ENCODE measurements at places on chromosomes 7 and 10.

DNA sequence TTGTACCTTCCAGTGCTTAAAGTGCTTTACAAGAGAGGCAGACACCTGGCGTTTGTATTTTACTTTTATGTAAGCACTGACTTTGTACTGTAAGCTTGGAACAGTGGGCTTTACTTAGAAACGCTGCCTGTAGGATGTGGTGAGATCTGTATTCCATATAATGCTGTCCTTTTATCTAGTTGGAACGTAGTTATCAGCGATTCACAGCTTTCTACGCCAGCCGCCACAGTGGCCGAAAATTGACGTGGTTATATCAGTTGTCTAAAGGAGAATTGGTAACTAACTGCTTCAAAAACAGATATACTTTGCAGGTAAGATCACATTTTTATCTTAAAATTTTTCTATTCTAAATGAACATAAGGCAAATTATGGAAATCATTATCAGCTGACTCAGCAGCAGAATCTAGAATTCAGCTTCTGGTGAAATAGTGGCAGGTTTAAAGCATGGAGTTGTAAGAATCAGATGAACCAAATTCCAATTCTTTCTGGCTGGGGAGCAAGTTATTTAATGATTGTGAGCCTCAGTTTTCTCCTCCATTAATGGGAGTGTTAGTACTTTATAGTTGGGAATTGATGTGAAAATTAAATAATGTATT is 91.5 kb downstream of the CUL1 start:
- DNase-seq = no peak

- DNase-seq = no peak
These were observed 87.4 kb downstream of the COL26A1 start for GRCh38 chr7:101450064-101450463.

- no peak for DNase-seq
These were observed 117.0 kb upstream of the AHR start for GRCh38 chr7:17181482-17181881.

GRCh38 chr7:151792636-151793035 is 84.3 kb downstream of the PRKAG2 start:
- no peak for DNase-seq

GRCh38 chr7:139735912-139736595 is 41.7 kb downstream of the HIPK2 start:
- DNase-seq = no peak

- DNase-seq = no peak
These were observed 277.8 kb upstream of the NEBL start for GRCh38 chr10:21174715-21175495.

DNA sequence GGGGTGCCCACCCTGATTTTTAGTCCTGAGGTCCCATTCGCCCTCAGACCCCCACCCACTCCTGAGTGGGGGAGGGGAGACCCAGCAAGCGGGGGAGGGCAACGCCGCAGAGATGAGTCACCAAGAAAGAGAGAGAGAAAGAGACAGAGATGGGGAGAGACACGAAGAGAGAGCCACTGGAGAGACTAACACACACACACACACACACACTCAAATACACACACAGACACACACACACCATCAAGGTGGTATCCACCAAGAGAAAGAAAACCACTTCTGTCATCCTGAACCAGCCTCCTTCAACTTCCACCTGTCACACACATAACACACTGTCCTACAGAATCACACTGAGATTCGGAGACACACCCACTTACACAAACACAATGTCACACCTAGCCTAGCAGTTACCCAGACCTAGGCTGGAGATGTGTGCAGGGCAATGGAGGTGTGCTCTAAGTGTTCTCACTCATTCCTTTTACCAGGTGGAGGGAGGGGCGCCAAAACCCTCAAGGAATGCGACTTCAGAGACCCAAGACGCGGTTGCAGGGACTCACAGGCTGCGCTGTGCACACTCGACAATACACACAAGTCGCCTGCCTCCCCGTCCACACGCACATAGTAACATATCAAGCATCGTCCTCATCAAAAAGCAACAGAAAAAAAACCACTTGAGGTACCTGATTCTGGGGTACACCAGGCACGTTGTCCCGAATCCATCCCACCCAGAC is 3.9 kb upstream of the VGF start:
- DNase-seq = no peak

DNA sequence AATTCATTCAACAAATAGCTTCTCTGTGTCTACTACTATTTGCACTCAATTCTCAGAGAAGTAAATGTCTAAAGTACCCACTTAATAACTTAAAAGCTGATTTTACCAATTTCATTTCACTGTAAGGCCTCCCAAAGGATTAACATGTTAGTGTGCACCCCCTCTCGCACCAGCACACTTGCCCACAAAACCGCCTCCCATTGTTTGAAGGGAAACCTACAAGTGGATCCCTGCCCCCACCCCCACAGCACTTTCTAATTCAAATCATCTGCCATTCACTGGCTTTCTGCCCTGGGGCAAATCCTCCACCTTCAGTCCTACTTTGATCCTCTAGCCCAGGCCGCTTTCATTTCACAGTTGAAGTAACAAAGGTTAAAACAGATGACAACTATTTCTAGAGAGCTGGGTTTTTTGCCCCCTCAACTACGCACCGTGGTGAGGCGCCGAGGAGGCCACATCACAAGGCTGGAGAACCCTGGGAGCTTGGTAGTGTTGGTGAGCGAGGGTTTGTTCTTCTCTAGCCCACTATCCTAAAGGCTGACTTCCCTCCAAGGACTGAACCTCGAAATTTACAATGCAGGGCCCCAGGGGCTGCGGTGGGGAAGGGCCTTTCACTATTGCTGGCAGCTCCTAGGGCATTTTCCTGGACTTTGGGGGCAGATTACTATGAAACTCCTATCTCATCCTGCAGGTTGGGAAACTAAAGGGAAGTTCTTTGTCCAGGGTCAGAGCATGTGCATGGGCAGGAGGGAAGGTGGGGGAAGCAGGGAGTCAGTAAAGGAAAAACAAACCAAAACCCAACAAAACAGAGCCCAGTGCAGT is 517.4 kb upstream of the ZMIZ1 start:
- no peak for DNase-seq

DNA sequence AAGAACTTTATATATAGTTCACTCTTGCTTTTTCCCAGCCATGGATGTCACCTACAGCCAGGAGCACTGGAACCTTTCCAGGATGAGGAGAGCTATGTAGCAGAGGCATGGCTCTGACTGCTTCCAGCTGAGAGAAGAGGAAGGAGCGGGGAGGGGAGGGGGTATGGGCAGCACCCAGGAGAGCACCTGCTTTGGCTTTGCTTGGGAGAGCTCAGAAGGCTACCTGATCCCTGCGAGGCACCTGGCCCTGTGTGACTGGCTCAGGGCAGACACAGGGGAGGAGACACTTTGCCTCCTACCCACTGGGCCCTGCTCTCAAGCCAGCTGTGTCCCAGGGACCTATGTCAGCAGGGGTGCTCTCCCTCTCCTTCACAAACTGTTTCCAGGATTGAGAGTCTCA is 67.1 kb downstream of the HK1 start:
- no peak for DNase-seq

GRCh38 chr10:110107887-110108286 is 99.5 kb upstream of the MXI1 start:
- no peak for DNase-seq

- no peak for DNase-seq
These were observed 14.8 kb upstream of the AKR1C3 start for GRCh38 chr10:5079306-5079830.

DNA sequence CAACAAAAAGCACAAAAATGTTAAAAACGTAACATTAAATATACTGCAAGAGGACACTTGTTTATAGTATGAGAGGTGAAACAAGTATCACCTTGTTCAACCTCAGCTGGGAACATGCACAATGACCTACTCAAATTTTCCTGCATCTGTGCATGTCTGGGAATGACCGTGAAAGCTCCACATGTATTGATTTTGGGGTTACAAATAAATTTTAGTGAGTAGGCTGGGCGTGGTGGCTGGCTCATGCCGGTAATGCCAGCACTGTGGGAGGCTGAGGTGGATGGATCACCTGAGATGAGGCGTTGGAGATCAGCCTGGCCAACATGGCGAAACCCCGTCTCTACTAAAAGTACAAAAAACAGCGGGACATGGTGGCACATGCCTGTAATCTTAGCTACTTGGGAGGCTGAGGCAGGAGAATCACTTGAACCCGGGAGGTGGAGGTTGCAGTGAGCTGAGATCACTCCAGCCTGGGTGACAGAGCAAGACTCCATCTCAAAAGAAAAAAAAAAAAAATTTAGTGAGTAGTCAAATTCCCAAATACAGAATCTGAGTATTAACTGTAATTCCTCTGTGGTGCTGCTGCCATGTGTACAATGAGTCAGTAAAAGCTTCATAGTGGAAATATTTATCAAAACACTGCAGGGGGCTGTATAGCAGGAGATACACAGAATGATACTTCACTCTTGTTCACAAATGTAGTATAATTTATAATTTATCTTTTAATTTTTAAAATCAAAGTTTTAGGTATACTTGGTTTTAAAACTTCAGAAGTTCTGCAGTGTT is 41.1 kb downstream of the SUGCT start:
- no peak for DNase-seq

DNA sequence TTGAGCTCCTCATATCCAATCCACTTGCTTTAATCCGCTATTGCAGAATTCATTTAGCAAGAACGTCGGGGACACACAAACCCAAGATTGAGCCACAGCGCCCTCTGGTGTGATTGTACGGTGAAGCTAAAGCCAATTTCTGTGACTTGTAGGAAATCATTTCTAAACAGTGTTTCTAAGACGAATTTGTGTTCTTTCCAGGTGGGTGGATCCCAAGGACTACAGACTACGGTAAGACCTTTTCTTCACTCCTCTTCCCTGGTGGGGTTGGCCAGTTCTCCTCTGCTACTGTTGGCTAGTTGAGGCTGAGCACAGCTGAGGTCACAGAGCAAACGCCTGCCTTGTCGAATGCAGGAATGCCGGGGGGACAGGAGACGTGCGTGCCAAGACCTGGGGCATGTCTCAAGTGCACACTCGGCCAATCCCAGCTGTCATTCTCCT is 5.2 kb downstream of the DMBT1 start:
- peak; percentile 19 for DNase-seq

DNA sequence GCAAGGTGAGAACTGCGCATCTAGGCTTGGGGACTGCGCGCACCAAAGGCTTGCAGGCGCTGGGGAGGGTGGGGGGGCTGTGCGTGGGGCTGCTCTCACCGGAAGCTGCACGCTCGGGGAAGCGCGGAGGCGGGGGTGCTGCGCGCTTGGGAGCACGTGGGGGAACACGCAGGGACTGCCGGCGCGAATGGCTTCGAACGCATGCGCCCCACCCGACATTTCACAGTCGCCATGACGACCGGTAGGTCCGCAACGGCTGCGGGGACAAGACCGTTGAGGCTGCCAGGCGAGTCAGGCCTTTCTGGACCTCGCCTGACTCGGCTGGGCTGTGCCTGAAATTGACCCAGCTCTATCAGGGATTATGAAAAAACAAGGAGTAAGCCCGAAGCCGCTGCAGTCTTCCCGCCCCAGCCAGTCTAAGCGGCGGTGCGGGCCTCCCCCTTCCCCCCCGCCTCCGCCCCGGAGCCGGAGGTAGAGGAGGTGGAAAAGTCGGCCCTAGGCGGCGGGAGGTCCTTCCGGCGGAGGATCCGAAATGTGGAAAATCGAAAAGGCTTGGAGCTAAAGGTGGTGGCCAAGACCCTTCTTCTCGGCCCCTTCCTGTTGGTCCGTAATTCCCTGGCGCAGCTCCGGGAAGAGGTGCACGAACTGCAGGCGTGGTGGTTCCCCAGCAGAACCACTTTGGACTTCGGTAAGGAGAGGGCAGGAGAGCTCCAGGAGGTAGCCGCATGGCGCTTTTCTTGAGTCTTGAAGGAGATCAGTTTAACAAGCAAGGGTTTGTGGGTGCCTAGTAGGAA is 34.9 kb upstream of the STEAP1 start:
- no peak for DNase-seq

DNA sequence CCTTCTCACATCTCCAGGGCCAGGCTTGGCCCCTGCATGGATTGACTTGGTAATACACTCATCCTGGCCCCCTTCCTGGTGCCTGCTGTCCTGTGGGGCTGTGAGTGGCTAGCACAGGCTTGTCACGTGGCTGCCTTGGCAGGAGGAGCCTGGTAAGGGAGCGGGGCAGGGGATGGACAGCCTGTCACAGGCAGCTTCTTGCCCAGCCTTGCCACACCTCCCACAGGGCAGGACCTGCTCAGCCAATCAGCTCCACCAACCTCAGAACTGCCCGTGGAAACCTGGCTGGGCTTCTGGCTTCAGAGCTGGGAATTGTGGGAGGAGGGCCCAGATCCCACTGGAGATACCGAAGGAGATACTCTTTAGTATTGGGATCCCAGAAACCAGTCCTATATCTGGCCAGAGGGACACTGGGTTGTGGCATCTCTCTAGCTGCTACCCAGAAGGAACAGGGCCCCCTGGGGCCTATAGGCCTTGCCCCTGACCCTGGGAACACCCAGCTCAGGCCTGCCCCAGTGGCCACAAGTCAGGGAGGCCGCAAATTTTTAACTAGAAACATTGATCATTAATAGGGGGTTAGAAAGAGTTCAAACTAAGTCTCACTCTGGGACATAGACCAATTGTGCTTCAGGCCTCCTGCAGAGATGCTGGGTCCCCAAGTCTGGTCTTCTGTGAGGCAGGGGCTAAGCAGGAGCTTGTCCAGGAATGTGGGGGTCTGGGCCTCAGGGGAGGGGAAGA is at the start of gene HOGA1:
HOGA1 (plus strand) TSS at position 330 of the 738 bp plus-strand sequence; CDS start at position 645, 315 bp downstream.
- no peak for DNase-seq
